Activated CD4-positive, alpha-beta memory T cell treated with anti-CD3 and anti-CD28 coated beads for 36 hours (primary cell): ENCODE measurements at places on chromosomes 11 and 22. TPM values are rescaled to one million over a fixed set of nuclear protein-coding genes. Genes with fewer than 3 reads are reported as not detected.
A peak's percentile ranks its signal among the peaks of the same experiment; 100 is the strongest.

DNA sequence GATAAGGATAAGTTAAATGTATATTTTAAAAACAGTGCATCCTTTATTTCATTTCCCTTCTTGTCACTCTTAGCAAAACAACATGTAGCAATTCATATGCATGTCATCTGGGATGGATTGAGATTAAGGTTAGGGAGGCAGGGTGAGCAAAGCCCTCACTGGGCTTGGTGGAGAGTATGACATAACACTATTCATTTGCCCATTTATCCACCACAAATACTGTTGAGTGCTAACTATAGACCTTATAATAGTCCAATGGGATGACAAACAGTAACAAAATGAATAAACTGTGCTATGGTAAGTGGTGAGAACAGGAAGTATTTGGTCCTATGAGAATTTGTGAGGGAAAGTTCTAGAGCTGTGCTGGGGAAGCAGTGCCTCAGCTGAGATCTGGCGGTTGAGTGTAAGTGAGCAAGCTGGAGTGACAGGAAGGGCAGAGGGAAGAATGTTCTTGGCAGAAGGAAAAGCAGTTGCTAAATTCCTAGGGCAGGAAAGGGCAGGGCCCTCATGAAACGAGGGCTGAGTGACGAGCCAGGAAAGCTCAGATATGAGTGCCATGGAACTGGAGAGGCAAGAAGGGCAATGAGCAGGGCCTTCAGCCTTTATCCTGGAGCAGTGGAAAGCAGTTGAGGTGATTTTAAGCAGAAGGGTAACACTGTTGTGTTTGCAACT is 6.7 kb downstream of the HSD17B12 start:
- no peaks in the 10 kb centered on the region for H3K27me3 ChIP-seq
- H3K4me3 ChIP-seq, result no peak overlapping the region
- H3K4me1 ChIP-seq, result peaks cover 27% of the 10 kb centered on the region
- no peak overlapping the region for H3K27ac ChIP-seq

DNA sequence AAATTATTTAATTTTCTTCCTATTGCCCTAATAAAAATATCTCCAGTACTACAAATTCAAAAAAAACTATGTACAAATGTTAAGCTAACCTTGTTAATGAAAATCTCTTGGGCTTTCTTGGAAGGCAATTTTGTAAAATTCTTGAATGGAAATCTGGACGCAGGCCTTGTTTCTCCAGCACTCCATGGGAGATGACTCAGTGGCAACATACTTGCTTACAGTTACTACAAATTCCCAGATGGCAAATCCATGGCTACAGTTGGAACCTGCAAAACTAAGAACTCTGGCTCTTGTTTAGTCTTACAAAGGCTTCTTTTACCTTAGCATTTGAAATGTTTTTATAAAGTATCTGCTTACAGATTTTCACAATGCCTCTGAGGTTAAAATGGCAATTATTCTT is 725.2 kb downstream of the DLG2 start:
- no peaks in the 10 kb centered on the region for H3K36me3 ChIP-seq
- H3K27me3 ChIP-seq, result no peaks in the 10 kb centered on the region
- H3K4me3 ChIP-seq, result no peak overlapping the region

- no peak for DNase-seq
- H3K27ac ChIP-seq, result no peak overlapping the region
- H3K4me3 ChIP-seq, result no peak overlapping the region
- H3K27me3 ChIP-seq, result no peaks in the 10 kb centered on the region
- no peaks in the 10 kb centered on the region for H3K4me1 ChIP-seq
Observed at GRCh38 chr11:97092823-97093222, 703.0 kb downstream of the JRKL start.

GRCh38 chr11:75516886-75517285 is 8.9 kb downstream of the GDPD5 start:
- H3K36me3 ChIP-seq, result no peaks in the 10 kb centered on the region
- H3K4me3 ChIP-seq, result no peak overlapping the region

GRCh38 chr22:28208787-28209186 is 289.7 kb upstream of the PITPNB start:
- no peak overlapping the region for H3K4me3 ChIP-seq
- peaks cover 8% of the 10 kb centered on the region for H3K27me3 ChIP-seq
- DNase-seq, result no peak
- no peaks in the 10 kb centered on the region for H3K36me3 ChIP-seq
- H3K27ac ChIP-seq, result no peak overlapping the region

DNA sequence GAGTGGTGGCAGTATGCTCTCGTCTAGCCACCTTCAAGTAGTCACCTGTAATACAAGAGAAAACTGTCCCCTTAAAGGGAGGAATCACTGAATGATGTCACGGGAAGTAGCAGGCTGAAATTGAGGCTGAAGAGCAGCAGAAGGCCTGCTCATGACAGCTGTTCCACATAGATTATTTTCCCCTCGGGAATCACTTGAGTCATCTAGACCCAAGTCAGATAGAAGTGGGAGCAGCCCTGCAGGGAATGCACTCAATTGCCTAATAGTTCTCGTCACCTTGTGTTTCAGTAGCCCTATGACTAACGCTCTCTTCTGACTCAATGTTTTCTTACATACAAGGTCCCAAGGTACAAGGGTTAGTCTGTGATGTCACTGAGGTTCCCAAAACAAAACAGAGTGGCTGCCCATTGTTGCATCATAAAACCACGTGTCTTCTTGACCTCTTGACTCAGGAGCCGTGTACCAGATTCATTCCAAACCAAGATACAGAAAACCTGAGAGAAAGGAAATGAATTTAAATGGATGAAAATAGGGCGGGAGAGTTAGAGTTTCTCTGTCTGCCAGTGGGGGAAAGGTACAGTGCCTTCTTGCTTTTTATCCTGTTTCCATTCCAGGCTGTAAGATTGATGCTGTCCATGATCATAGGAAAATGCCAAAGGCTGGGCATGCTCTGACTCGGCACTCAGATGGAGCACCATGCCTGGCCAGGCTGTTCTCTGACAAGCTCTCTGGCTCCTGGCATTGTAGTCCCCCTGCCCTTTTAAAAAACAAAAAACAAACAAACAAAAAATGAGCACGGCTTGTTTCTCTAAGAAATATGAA is 21.6 kb upstream of the C11orf96 start:
- no peaks in the 10 kb centered on the region for H3K27me3 ChIP-seq
- peak; percentile 65 for DNase-seq
- peaks cover 34% of the 10 kb centered on the region for H3K36me3 ChIP-seq
- peaks cover 20% of the 10 kb centered on the region for H3K4me1 ChIP-seq

GRCh38 chr11:77199137-77199745 is 71.2 kb downstream of the MYO7A start:
- H3K4me1 ChIP-seq, result no peaks in the 10 kb centered on the region
- H3K27ac ChIP-seq, result no peak overlapping the region
- no peaks in the 10 kb centered on the region for H3K27me3 ChIP-seq
- no peak for DNase-seq
- no peak overlapping the region for H3K4me3 ChIP-seq
- H3K36me3 ChIP-seq, result no peaks in the 10 kb centered on the region

GRCh38 chr11:57491371-57492061 is 24.0 kb downstream of the SLC43A1 start:
- peak; percentile 70 for DNase-seq
- peaks cover 55% of the 10 kb centered on the region for H3K36me3 ChIP-seq
- H3K27ac ChIP-seq, result no peak overlapping the region
- H3K4me1 ChIP-seq, result peaks cover 9% of the 10 kb centered on the region
- no peak overlapping the region for H3K4me3 ChIP-seq

- DNase-seq, result no peak
- H3K27me3 ChIP-seq, result no peaks in the 10 kb centered on the region
- H3K4me3 ChIP-seq, result no peak overlapping the region
- H3K27ac ChIP-seq, result peak overlapping the region; percentile 29
Observed at GRCh38 chr11:12090061-12090591, 20.3 kb upstream of the MICAL2 start.

DNA sequence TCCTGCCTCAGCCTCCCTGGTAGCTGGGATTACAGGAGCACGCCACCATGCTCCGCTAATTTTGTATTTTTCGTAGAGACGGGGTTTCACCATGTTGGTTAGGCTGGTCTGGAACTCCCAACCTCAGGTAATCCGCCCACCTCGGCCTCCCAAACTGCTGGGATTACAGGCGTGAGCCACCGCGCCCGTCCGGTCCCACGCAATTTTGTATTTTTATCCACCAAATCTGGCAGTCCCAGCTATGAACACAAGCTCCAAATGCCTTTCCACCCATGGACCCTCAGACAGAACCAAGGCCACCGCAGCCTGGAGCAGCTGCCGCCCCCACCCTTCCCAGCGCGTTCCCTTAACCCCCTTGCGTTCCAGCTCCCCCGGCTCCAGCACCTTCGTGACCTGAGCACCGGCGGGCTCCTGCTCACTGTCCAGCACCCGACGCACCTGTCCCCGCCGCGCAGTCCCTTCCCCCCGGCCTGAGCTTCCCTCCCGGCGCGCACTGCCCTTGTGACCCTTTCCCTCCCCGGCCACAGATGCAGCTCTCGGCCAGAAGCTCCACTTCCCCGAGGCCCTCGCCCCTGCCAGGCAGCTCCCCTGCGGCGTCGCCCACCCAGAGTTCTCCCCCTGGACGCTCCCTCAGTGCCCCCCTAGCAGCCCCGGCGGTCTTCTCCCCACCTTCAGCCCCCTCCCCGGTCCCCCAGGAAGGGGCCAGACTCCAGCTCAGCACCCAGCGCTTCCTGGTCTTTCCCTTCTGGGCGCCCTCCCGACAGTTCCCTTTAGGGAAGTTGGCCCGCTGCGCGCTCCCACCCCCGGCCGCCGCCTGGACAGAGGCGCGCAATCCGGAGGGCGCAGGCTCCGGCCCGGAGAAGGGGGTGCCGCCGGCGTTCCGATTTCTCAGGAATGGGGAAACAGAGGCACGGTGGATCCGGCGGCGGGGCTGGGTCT is 5.6 kb upstream of the ZBED4 start:
- H3K4me3 ChIP-seq, result peak overlapping the region; percentile 32
- DNase-seq, result no peak

DNA sequence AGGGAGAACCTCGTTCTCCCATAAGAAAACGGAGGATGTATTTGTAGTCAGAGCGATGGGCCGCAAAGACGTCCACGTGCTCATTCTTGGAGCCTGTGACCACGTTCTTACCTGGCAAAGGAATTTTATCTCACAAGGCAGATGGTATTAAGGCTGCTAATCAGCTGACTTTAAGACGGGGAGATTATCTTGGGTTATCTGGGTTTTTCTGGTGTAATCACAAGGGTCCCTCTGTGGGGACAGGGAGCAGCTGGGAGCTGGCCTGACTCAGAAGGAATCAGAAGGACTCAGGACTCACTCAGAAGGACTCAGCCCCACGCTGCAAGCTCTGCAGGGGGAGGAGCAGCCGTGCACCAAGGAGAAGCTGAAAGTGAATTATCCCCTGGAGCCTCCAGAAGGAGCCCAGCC is 7.5 kb upstream of the SIGIRR start:
- no peaks in the 10 kb centered on the region for H3K4me1 ChIP-seq
- H3K4me3 ChIP-seq, result no peak overlapping the region
- H3K27ac ChIP-seq, result no peak overlapping the region
- H3K27me3 ChIP-seq, result no peaks in the 10 kb centered on the region
- peaks cover 6% of the 10 kb centered on the region for H3K36me3 ChIP-seq
- DNase-seq, result no peak

The C11orf68 gene
- total RNA-seq, result 22.2 TPM

The MEI1 gene
- 51.3 TPM for total RNA-seq

The OR52N2 gene
- not detected for total RNA-seq

The ADAMTS15 gene
- not detected for total RNA-seq

The PLEKHB1 gene
- 13.2 TPM for total RNA-seq

The EMID1 gene
- total RNA-seq, result not detected

The RIC3 gene
- 5.0 TPM for total RNA-seq
